ENCODE measurements at places on chromosomes 1 and 21. TPM values are rescaled to one million over a fixed set of nuclear protein-coding genes. Genes with fewer than 3 reads are reported as not detected.

LEFTY1 gene
- 65.4 TPM for total RNA-seq

LCK gene
- 86.6 TPM for total RNA-seq

STUM gene
- total RNA-seq, result 1.3 TPM

- no peak for DNase-seq
- H3K36me3 ChIP-seq, result no peaks in the 10 kb centered on the region
- no peak overlapping the region for H3K27ac ChIP-seq
- H3K4me3 ChIP-seq, result no peak overlapping the region
These were observed 39.4 kb downstream of the SLC2A7 start for GRCh38 chr1:8986814-8987190.

ATF6 gene
- 9.7 TPM for total RNA-seq

DNA sequence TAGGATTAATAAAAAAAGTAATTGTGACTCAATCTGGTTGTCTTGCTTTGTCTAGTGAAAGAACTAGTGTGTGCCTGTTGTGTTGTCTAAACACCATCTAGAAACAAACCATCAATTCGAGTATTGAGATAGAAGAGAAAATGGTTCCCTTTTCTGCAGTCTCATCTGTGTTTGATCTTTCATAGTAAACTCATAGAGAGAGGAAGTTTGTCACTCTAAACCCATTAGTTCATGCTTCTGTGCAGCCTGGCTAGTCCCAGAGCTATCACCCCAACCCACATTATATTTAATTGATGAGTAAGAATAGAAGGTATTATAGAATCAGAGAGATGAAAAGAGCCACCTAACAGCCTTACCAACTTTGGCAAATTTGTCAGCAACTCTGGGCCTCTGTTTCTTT, 99.5 kb downstream of the TGFB2 start:
- no peaks in the 10 kb centered on the region for H3K4me1 ChIP-seq
- H3K27ac ChIP-seq, result no peak overlapping the region
- no peak overlapping the region for H3K4me3 ChIP-seq
- no peak for DNase-seq

DNA sequence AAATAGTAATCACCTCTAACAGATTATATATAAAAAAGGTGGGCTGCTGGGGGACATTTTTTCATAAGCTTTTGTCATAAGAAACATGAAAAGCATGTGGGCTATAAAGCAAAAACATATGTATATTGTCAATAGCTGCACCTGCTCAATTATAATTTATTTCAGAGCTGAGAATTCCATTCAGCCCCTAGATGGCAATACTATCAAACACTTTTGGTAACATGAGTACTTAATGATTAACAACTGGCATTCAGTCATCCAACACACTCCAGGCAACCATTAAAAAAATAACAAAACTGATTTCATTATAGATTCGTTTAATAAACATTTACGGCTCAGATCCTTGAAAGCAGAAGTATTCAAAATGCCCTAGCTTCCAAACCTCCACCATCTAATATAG, 115.1 kb downstream of the KCTD3 start:
- H3K4me1 ChIP-seq, result peaks cover 5% of the 10 kb centered on the region
- no peak overlapping the region for H3K27ac ChIP-seq
- no peak overlapping the region for H3K4me3 ChIP-seq
- no peaks in the 10 kb centered on the region for H3K36me3 ChIP-seq
- DNase-seq, result peak; percentile 7
